Thymus (tissue), 14 donors: ENCODE measurements at places on chromosomes 7 and 10. TPM values are rescaled to one million over a fixed set of nuclear protein-coding genes. Genes with fewer than 3 reads are reported as not detected.
A peak's percentile ranks its signal among the peaks of the same experiment; 100 is the strongest.

DNA sequence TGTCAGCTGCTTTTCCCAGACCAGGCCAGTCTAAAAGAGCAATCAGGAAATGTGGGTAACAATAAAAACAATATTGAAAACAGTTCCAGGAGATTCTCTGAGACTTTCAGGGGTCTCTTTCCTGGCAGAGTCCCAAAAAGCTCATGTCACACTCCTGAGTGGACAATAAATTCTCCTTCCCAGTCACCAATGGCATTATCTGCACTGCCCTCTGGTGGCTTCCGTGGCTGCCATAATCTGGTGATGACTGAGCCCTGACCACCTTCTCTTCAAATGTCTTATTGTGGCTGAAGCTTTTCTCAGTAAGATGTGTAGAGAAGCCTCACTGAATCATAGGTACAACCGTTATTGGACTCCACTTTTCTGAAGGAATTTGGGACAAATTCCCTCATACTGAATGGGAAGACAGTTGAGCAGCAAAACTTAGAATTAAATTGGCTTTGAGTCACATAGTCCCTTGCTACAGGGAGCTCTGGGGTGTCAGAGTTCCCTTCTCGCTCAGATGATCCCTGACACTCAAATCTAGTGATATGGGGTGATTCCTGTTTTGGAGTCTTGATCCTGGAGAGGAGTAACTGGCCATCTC lies 24.4 kb upstream of the ASAH2 start:
- H3K4me3 ChIP-seq, result no peak overlapping the region
- no peaks in the 10 kb centered on the region for H3K36me3 ChIP-seq
- no peak overlapping the region for H3K27ac ChIP-seq
- H3K27me3 ChIP-seq, result no peaks in the 10 kb centered on the region

DNA sequence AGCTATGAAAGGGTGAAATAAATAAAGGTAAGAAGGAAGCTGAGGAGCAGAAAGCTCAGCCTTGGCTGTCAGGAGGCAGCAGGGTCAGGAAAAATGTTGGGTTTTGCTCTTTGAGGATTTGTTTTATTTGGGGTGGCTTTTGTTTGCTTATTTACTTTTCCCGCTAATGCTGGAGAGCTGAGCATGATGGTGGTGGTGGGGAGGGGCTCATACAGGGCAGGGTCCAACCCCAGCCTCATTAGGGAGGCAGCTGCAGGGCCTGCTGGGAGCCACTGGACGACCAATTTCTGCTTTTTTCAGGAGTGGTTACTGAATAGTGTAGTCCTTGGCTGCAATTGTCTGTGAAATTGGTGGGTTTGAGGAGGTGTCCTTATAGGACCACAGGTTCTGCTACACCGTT lies 36.3 kb downstream of the CCM2 start:
- H3K27me3 ChIP-seq, result no peaks in the 10 kb centered on the region
- H3K4me3 ChIP-seq, result no peak overlapping the region
- no peak for DNase-seq
- H3K27ac ChIP-seq, result peak overlapping the region; percentile 47
- H3K36me3 ChIP-seq, result peaks cover 62% of the 10 kb centered on the region

- no peaks in the 10 kb centered on the region for H3K27me3 ChIP-seq
- H3K36me3 ChIP-seq, result no peaks in the 10 kb centered on the region
- H3K27ac ChIP-seq, result no peak overlapping the region
- H3K4me1 ChIP-seq, result no peaks in the 10 kb centered on the region
These were observed 521.8 kb upstream of the DPP6 start for GRCh38 chr7:153530441-153530840.

- H3K4me3 ChIP-seq, result no peak overlapping the region
- no peak overlapping the region for H3K27ac ChIP-seq
- H3K36me3 ChIP-seq, result no peaks in the 10 kb centered on the region
- DNase-seq, result no peak
- H3K4me1 ChIP-seq, result no peaks in the 10 kb centered on the region
These were observed 378.8 kb downstream of the PLXDC2 start for GRCh38 chr10:20195076-20195475.

- no peaks in the 10 kb centered on the region for H3K4me1 ChIP-seq
- no peak overlapping the region for H3K27ac ChIP-seq
- no peak for DNase-seq
- H3K27me3 ChIP-seq, result no peaks in the 10 kb centered on the region
These were observed 116.5 kb downstream of the SPDYE5 start for GRCh38 chr7:75608451-75609122.

DNA sequence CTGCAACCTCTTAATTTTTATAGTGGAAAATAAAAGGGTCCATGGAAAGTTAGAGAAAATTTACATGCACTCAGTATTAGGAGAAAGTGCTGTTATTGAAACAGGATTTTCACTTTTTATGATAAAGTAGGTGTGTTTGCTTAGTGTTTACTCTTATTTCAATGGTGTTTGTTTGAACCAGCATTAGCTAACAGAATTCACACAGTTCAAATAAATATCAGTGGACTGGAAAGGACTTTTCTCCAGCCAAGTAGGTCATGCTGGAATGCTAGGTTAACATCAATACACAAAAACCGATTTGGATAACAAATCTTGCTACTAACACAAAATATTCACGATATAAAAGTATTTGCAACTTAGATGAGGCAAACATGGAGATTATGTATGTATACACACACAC lies 49.4 kb upstream of the BET1 start:
- no peaks in the 10 kb centered on the region for H3K36me3 ChIP-seq
- DNase-seq, result no peak
- H3K4me3 ChIP-seq, result no peak overlapping the region
- no peaks in the 10 kb centered on the region for H3K27me3 ChIP-seq
- H3K4me1 ChIP-seq, result no peaks in the 10 kb centered on the region

- DNase-seq, result no peak
- H3K4me3 ChIP-seq, result no peak overlapping the region
- H3K27ac ChIP-seq, result no peak overlapping the region
- H3K27me3 ChIP-seq, result no peaks in the 10 kb centered on the region
- no peaks in the 10 kb centered on the region for H3K36me3 ChIP-seq
These were observed 206.3 kb downstream of the TPK1 start for GRCh38 chr7:144629598-144629997.

Gene FZD1
- 1.4 TPM for total RNA-seq

Gene RADIL
- 0.19 TPM for total RNA-seq

Gene SLC18A3
- not detected for total RNA-seq

Gene FAM237B
- not detected for total RNA-seq
